ENCODE measurements at places on chromosomes 13 and 19. TPM values are rescaled to one million over a fixed set of nuclear protein-coding genes. Genes with fewer than 3 reads are reported as not detected.

Gene NUMBL
- total RNA-seq: 63.2 TPM

Gene CC2D1A
- 44.3 TPM for total RNA-seq

Gene ADGRE3
- not detected for total RNA-seq

Gene THSD1
- total RNA-seq: 3.1 TPM

DNA sequence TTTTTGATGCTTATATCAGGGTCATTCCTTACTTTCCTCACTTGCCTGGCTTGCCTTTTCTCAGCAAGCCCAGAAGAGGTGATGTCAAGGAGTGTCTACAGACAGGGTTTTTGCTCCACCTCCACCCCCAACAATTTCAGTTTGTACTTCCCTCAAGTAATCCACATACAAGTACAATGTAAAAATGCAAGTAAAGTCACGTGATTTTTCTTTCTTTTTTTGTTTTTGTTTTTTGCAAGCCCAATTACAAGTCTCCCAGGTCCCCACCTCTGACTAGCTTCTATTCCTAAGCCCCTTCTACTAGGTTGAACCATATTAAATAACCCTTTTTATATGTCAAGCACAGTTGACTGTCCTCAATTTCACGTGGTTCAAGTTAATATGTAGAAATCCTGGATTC, 579.6 kb downstream of the DIAPH3 start:
- H3K27ac ChIP-seq: no peak overlapping the region
- H3K27me3 ChIP-seq: peaks cover 6% of the 10 kb centered on the region
- H3K36me3 ChIP-seq: no peaks in the 10 kb centered on the region
- H3K4me1 ChIP-seq: peaks cover 30% of the 10 kb centered on the region
- no peak for DNase-seq

DNA sequence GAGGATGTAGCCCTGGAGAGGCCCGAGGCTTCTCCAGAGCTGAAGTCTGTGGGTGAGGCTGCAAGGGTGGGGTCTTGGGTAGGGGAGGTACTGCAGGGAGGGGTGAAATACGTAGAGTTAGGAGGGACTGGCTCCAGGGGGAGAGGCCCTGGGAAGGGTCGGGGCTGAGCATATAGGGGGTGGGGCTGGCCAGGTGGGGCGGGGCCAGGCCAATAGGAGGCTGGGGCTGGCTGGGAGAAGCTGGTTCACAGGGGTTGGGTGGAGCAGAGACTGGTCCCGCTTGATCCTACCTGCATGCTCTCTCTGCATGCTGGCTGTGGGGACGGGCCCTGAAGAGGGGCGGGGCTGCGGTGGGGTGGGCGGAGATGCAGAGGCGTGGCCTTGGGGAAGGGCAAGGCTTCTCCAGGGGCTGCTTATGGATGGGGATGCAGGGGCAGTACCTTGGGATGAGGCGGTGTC, 51.9 kb downstream of the CELF5 start:
- no peak overlapping the region for H3K27ac ChIP-seq
- no peak overlapping the region for H3K4me3 ChIP-seq
- DNase-seq: no peak
- H3K27me3 ChIP-seq: peaks cover 29% of the 10 kb centered on the region

DNA sequence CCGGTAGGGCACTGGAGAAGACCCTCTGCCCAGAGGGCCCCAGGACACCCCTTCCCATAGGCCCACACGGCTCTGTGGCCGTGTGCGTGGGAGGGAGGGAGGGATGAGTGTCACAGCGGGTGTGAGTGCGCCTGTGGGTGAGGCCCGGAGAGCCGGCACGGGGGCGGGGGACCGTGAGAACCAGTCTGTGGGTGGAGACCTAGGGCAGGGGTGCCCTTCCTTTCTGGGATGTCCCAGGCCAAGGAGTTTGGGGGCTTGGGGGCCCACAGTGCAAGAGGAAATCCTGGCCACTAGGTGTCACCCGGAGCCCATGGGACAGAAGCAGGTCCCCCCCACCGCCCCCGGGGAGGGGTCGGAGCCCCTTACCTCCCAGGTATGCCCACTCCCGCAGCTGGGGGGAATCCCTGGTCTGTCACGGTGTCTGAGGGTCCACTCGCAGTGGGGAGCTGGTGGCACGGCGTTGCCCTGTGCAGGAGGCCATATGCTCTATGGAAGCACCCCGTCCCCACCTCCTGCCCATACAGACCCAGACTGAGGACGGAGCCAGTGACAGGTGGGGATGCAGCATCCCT, 16.0 kb upstream of the SLC7A10 start:
- DNase-seq: no peak
- H3K4me1 ChIP-seq: no peaks in the 10 kb centered on the region
- H3K27me3 ChIP-seq: peaks cover 12% of the 10 kb centered on the region
- no peak overlapping the region for H3K4me3 ChIP-seq
- H3K27ac ChIP-seq: no peak overlapping the region
- no peaks in the 10 kb centered on the region for H3K36me3 ChIP-seq

All from osteocyte (in vitro differentiated cells).